ENCODE measurements at places on chromosomes 7 and 10.

- no peak for DNase-seq
These were observed 14.6 kb downstream of the PPIA start for GRCh38 chr7:44811093-44811492.

DNA sequence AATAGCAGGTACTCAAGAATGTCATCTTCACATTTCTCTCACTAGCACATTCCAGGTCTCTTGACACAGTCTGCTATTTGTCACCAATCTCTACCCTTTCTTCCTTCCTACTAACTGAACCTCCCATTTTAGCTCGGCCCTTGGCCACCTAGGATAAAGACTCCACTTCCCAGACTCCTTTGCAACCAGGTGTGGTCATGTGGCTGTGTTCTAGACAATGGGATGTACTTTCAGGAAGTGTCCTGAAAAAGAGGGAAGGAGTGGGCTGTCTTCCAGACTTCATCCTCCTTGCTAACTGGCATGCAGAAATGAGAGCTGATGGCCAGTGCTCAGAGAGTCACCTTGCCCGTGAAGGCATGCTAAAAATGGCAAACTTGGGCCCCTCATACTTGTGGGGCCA is 139.2 kb downstream of the AMPH start:
- no peak for DNase-seq

DNA sequence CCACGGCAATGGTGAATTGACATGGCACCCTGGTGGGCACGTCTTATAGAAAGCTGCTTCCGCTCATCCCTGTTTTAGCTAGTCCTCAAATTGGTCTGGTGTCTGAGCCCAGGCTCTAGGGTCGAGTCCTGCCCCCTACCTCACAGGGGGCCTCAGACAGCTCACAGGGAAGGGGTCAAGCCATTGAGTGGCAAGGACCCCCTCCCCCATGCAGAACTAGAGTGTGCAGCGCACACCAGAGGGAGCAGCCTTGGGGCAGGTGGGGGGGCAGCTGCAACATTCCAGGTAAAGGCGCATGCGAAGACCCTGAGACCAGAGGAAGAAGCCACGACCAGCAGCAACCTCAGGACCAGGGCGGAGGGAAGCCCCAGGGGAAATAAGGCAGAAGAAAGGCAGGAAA is 240.4 kb upstream of the PPP2R2D start:
- no peak for DNase-seq

GRCh38 chr7:156610130-156610529 is 30.4 kb upstream of the RNF32 start:
- no peak for DNase-seq

- no peak for DNase-seq
These were observed 3.1 kb upstream of the EVX1 start for GRCh38 chr7:27239387-27240014.

GRCh38 chr7:120725376-120726039 is 132.4 kb downstream of the TSPAN12 start:
- no peak for DNase-seq

DNA sequence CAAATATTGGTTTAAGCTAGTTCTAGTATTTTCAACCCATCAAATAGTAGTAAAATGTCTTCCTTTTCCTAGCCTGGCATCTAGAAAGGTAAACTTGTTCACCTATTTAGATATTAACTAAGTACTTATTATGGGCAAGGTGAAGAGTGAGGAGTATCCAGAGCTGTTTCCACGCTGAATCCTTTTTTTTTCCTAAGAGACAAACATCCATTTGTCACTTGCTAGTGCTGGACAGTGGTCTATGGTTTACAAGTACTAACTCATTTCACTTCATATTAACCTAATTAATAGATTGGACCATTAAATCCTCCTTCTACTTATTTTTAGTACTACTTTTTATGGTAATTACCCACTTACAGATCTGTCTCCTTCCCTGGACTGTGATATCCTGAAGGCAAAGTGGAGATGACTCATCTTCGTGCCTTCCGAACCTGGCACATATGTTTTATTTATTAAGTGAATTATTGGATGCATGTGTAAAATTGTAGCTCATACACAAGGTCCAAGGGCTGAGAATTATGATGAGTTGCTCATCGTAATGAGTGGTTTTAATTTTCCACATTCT is 159.6 kb upstream of the IGFBP3 start:
- no peak for DNase-seq

GRCh38 chr7:36949711-36950600 is 225.7 kb upstream of the AOAH start:
- no peak for DNase-seq

GRCh38 chr10:123804716-123805115 is 86.9 kb downstream of the CPXM2 start:
- no peak for DNase-seq

GRCh38 chr10:97226398-97226797 is 40.6 kb upstream of the SLIT1 start:
- DNase-seq, result no peak

DNA sequence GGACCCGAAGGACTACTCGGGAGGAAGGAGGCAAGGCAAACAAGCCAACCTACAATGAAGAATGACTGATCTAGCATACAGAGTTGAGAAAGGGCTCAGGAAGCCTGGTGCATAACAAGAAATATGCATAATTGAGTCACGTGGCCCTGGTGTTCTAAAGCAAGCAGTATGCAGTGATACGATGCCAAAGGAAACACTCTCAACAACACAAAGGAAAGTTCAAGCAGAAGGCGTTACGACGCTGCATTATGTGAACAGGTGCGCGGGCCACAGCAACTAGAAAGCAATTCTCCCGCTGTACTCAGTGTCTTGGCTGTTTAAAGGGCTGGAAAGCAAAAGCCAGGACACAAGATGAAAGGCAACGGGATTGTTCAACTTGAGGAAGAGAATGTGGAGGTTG is 100.8 kb downstream of the PRTFDC1 start:
- DNase-seq, result no peak

- no peak for DNase-seq
These were observed 43.0 kb upstream of the COL1A2 start for GRCh38 chr7:94351703-94352102.

GRCh38 chr7:96067321-96067720 is 254.6 kb downstream of the SLC25A13 start:
- no peak for DNase-seq

DNA sequence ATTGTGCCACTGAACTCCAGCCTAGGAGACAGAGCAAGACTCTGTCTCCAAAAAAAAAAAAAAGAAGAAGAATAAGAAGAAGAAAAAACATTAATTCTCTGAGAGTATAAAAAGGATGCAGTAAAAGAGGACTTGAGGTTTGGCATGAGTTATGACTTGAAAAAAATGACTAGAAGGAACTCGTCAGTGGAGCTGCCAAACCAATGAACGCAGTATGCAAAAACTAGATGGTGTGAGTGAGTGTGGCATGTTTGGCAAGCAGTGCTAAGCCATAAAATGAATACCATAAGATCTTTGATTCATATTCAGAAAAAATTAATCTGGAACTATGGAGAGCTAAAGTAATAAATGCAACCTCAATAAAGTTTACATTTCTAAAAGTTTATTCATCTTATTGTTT is 68.6 kb upstream of the MEOX2 start:
- no peak for DNase-seq

DNA sequence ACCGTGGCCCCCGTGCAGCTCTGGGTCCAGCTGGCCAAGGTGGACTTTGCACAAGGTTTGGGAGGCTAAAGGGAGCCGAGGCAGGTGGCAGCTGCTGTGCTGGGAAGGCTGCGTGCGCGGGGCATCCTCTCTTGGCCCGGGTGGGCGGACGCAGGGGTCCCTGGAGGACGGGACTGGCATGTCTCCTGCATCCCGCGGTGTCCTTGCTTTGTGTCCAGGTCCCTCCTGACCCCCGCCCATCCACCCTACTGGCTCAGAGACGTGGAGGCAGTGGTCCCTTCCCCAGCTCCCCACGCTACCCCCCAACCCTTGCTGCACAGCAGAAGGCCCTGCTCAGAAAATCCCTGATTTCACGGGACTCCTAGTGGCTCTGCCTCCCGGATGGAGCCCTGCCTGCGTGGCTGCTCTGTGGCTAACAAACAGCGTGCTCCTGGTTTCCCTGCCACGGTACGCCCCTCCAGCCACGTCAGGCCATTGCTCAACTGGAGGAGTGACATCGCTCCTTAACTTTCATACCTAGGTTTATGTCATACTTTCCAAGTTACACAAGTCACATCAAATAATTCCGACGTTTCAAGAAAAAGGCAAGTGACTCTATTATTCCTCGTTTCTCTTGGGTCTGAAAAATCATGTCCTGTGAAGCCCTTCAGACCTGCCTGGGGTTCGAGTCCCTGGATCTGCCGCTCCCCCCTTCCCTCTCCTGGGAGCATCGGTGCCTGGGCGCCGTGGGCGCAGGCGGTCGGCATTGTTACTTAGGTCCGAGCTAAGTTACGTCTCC is 421.9 kb downstream of the DNAJB6 start:
- no peak for DNase-seq

DNA sequence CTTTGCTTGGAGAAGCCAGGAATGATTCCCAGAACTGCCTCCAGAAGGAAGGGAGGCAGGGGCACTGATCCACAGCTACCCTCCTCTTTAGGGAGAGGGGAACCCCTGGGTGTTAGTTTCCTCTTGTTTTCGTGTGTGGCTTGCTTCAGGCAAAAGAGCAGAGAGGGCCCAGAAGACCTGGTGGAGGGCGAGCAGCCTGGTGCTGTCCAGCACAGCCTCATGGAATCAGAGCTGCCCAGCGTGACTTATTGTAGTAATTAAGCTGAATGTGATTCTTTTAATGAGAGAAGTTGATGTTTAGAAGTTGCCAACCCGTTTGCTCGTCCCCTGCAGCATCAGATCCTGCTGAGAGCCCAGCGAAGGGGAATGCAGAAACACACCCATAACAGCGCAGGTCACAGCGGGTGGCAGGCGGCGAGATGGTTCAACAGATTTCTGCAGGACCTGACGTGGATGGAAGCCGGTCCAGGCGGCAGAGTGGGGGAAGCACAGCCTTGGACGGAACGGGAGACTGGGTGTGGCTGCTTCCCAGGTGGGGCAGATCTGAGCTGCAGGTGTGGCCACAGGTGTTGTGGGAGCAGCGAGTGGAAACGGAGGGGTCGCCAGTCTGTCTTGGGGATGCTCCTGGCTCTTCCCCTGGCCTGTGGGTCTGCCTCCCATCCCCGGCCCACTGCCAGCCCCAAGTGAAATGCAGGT is 53.7 kb upstream of the SHH start:
- no peak for DNase-seq

DNA sequence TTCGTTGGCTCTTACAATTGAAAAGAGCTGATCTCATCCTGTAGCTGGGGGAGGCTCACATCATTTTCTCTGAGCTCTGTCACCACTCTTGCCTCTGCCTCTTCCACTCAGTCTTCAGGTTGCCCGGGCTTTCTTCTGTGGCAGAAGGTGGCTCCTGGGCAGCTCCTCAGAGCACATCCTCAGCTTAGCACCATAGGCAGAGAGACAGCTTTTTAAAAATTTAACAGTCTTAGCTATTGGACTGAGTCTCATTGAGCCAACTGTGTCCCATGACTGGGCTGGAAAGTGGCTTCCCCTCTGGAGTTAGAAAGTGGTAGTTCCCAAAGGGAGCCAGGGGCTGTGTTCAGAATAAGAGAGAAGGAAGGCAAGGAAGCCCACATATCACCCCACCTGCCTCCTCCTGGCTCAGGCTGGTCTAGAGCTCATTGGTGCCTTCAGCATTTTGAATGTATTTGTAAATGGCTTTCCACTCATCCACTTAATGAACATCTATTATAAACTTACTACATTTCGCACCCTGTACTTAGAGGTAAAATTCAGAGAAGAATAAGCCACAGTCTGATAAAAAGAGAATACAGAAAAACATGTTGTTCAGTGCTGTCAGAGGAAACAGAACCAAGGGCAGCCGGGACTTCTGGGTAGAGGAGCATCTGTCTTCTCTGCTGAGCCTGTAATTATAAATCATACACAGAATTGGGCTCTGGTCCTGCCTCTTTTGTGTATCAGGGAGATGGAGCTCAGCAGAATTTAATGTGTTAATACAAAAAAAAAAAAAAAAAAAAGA is 119.3 kb downstream of the WDFY4 start:
- DNase-seq, result no peak
